Activated CD8-positive, alpha-beta memory T cell treated with anti-CD3 and anti-CD28 coated beads for 1 hour (primary cell): ENCODE measurements at places on chromosomes 5 and 9.

GRCh38 chr9:95148208-95148520, 169.3 kb downstream of the FANCC start:
- no peak for DNase-seq

GRCh38 chr9:89497978-89498851, at the start of gene SEMA4D:
Gene SEMA4D, minus strand, starts transcription at chr9:89498113. Its CDS starts 92,657 bp downstream, at chr9:89405456.
- DNase-seq: no peak

DNA sequence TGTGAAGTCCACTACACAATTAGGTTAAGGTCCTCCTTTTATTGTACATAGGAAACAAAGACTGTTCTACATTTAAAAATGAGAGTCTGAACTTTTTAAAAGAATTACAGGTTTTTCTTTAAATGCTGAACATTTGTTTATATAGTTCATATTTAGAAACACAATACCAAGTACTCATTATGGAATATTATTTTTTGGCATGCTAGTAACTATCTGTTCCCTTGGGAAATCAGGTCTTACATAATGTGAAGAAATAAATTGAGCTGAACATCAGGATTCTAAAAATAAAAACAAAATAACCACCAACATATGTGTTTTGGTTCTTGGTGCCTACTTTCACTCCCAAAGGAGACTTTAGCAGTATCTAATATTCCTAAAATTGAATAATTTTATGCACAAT, 230.5 kb upstream of the IZUMO3 start:
- DNase-seq: no peak

DNA sequence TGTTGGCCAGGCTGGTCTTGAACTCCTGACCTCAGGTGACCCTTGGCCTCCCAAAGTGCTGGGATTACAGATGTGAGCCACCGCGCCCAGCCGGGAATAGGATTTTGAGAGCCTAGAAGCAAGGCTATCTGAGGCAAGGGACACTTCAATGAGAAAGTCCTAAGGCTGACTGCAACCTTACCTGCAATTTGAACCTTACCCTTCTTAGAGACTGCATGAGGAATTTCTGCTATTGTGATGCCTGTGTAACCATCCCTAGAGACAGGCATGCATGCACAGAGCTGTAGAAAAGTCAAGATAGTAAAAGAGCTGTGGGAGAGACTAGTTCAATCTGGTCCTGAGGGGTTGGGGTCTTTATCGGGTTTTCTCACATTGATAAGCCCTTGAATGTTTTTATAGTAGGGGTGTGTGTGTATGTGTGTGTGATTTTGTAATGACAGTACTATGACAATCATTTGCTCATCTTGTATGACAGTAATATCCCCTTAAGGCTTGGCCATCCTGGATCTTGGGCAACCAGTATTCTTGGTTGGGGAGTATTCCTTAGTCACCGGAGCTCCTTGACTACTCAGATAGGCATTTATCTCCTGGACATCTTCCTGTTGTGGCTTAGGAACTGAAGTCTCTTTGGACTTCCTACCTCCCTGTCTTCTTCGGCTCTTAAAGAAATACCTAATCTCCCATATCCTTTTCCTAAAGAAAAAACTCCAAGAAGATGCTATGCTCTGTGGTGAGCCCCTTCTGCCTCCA, 11.2 kb downstream of the DNAJB5 start:
- DNase-seq: no peak

- DNase-seq: no peak
Measured at GRCh38 chr9:95981761-95982390, 106.4 kb downstream of the ERCC6L2 start.

DNA sequence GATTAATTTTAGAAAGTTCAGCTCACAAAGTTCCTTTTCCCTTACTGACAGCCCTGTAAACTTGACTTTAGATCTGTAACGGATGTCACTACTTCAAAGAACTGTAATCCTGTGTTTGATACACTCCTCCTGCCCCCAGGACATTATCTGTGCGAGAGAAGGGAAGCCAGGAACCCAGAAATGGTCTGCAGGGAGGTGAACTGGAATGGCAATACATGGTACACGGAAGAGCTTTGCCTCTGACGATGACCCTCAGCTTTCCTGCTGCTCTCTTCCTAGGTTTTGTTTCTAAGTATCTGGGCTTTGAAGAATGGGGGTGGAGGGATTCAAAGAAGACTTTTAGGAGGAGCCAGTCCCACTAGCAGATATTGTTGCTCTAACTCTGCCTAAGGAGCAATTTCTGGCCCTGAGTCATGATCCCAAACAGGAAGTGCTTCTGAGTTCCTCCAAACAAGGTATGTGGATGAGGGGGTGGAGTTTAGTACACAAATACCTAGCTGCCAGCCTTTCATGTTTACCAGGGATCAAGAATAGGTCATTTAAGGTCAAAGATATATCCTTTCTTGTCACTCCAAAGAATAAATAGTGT, 43.4 kb upstream of the TMC1 start:
- DNase-seq: no peak

DNA sequence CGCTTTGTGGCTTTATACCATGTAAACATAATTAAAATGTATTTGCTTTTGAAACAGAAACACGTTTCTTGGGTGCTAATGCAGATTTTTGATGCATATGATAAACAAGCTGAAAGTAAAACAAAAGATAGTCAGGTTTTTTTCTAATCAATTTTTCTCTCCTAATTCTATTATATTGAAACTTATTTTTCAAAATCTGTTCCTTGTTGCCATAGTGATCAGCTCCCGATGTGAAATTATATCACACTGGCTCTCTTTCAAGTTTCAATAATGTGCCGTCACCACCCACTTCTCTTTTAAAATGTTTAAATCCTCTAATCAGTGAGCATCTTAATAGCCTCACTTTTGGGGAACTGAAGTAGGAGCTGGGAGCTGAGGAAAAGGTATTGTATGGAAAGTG, 36.4 kb upstream of the DAPK1 start:
- DNase-seq: no peak

GRCh38 chr9:86867804-86868313, 79.4 kb downstream of the GAS1 start:
- DNase-seq: no peak

- DNase-seq: no peak
Measured at GRCh38 chr9:137228506-137228967, 1.2 kb downstream of the RNF224 start.

GRCh38 chr5:23385036-23385435, 122.4 kb upstream of the PRDM9 start:
- DNase-seq: no peak

DNA sequence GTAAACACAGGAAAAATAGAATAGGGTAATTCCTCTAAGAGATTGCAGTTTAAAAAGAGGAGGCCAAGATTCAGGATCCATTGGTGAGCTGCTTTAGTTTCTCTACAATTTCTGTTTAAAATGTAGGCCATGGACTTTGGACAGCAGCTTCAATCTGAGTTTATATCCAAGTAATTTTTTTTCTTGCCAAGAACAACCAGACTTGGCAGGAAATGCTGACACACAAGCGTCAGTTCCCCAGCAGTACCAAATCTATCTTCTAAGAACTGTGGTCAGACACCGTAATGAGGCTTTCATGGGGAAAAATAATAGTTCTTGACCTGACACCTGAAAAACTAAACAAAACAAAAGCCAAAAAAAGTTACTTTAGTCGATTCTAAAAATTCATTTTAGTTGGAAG, 528.8 kb downstream of the CSNK1G3 start:
- no peak for DNase-seq

DNA sequence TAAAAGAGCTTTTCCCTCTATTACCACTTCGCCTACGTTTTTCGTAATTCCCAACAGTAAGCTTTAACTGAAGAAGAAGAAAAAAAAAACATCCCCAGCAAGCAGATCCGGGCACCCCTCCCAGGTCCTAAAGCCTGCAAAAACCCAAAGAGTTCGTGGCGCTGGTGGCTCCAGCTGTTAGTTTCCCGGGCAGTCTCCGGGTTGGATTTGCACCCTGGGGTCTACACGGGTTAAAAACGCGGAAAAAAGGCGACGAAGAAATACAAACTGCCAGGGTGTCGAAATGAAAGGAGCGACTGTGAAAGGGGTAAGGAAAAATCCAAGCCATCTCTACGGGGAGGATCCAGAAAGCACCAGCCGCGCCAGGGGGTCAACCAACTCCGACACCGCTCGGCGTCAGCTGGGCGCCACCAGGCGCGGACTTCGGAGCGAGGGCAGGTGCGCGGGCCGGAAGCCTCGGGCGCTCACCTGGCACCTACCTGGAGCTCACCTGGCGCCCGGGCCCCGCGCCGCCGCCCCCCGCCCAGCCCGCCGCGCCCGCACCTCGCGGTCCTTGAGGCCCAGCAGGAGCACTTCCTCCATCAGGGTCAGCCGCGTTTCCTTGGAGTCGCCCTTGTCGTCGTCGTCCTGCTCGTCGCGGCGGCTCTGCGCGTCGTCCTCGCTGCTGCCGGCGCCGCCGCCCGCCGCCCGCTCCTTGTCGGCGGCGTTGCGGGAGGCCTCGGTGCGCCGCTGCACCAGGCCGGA, 680 bp downstream of the GOLPH3 start:
- no peak for DNase-seq

- no peak for DNase-seq
Measured at GRCh38 chr5:160064417-160064810, 54.8 kb downstream of the PWWP2A start.

DNA sequence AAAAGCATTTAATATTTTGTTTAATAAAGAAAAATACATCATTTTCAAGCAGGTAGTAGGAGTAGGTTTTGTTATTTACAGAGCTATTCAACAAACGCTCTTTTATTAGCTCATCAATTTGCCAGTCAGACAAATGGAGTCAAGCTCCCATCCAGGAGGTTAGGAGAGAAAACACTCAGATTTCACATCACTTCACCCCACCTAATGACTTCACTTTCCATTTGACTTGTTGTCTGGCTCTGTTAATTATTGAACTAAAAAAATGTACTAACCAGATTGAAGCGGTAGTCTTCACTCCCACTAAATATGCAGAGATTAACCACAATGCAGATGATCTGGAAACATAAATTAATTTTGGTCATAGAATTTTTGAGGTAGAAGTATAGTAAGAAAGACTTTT, 193.6 kb upstream of the VCAN start:
- DNase-seq: no peak

- no peak for DNase-seq
Measured at GRCh38 chr9:136943291-136944211, 987 bp downstream of the FBXW5 start.

- no peak for DNase-seq
Measured at GRCh38 chr5:166860426-166860825, 1431.0 kb upstream of the WWC1 start.

DNA sequence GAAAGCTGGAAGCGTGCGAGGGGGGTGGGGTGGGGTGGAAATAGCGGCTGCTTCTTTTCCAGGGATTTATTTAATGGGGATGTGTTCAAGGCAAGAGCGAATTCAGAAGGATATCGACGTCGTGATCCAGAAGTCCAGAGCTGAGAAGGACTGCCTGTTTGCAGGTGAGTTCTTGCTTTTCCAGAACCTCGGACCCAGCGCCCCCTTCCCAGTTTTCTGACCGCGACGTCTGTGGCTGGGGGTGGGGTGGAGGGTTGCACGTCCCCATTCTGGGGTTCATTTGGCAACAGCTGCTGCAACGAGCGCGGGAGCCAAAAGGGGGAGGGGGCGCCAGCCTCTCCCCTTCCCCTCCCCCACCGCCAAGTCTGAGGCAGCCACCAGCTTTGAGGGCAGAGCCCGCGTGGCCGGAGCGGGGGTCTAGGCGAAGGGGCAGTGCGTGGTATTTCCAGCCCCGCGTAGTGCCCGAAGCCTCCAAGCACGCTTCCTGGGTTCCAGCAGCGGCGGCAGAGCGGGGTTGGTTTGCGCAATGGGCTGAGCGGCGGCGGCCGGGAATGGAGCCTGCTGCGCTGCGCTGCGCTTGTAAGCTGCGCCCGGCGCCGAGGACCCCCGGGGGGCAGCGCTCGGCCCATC, 701 bp downstream of the PARP8 start:
- no peak for DNase-seq

DNA sequence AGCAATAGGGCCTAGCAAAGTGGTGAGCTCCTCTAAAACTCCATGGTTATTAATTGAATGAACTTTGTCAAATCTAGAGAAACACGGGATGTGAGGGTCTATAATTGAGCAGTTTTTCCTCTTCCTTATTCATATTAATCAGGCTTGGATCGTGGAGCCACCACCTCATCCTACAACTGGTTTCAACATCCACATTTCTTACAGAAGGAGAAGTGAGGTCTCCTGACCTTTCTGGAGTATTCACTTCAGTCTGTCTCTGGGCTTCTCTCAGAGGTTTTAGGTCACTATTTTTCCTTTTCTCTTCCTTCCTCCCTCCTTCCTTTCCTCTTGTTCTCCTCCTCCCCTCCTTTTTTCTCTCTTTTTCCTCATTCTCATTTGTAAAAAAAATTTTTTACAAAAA, 177.3 kb upstream of the ACTBL2 start:
- no peak for DNase-seq
